ENCODE measurements at places on chromosomes 1 and 21.
A peak's percentile ranks its signal among the peaks of the same experiment; 100 is the strongest.

GRCh38 chr1:21139601-21140000 lies 37.1 kb downstream of the EIF4G3 start:
- no peak for DNase-seq

- no peak for DNase-seq
Measured at GRCh38 chr1:54347261-54347954, 58.8 kb downstream of the SSBP3 start.

DNA sequence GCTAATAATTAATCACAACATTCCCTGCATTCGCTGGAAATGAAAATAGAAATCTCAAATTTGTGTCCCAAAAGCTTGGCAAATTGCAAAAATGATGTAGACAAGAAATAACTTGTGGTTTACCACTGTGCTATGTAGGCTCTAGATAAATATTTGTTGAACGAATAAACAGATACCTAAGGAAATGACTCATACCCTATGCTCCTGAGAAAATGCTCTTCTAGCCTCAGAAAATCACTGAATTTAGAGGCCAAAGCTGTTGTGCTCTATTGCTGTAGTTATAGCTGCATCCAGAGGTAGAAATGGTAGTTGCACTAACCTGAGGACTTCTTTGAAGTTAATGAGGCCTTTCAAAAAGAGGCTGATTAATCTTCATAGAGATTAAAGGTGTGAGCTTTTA lies 142.0 kb upstream of the ZNHIT6 start:
- DNase-seq: no peak

GRCh38 chr1:25113086-25113485 lies 119.2 kb downstream of the SYF2 start:
- no peak for DNase-seq

DNA sequence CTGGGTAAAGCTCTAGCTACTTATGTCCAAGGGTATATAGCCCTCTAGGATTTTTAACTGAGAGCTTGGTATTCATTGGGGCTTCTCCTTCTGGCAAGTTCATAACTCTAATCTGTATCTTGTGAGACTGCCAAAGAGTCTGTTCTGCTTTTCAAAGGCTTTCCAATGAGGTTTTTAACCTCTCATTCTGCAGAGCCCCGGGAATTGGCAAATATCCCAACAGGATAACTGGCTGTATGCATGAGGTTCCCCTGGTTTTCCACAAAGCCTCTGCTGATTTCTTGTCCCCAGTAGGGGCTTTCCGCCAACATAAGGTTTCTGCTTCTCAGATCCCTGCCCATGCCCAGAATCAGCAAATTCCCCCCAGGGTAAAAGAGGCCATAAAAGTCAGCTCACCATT lies 40.9 kb downstream of the RPL5 start:
- DNase-seq: no peak

DNA sequence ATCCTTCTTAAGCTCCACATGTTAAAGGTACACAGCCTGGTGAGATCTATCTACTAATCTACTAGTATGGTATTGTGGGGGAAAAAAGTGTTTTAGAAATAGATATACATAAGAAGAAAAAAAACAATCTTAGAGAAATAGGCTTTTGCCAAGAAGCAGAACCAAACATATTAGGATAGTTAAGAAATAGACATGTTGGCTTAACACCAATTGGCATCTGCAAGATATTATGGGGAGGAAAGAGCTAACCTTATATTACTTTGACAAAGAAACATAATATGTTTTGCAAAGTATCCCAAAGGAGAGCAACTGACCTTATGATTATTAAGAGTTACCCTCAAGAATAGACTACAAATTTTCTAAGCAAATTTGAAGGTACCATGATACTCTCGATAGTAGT lies 202.9 kb downstream of the BRINP3 start:
- no peak for DNase-seq

GRCh38 chr1:107894605-107895004 lies 70.4 kb downstream of the VAV3 start:
- DNase-seq: no peak

GRCh38 chr1:57623039-57623790 lies 199.4 kb upstream of the DAB1 start:
- DNase-seq: no peak

- DNase-seq: no peak
Measured at GRCh38 chr1:60348884-60349283, 275.3 kb upstream of the C1orf87 start.

DNA sequence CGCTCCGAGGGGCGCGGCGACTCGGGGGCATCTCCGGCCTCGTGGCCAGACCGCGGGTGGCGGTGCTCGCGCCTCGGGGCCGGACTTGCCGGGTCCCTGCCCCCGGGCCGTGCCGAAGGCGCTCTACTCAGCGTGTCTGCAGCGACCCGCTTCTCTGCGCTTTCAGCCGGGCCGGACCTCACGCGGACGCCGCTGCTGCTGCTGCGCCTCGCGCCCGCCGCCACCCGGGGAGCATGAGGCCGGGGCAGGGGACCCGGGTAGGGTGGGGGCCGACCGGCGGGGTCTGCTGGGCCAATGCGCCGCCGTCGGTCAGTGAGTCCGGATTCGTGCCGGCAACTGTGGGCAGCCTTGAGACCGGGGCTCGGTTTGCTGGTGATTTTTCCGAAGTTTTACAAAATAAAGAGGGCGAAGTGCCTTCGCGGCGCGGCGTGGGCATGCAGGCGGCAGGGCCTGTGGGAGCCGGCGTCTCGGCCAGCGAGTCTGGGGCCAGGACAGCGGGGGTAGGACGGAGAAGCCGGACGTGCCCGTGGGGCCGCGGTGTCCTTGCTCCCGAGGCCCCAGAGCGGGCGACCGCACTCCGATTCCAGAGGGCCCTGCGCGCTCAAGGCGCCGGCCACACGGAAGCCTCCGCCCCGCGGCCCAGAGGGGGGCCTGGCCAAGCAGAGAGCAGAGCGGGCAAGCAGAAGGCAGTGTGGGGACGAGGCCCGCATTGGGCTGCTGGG lies 749 bp downstream of the FAM163A start:
- no peak for DNase-seq

DNA sequence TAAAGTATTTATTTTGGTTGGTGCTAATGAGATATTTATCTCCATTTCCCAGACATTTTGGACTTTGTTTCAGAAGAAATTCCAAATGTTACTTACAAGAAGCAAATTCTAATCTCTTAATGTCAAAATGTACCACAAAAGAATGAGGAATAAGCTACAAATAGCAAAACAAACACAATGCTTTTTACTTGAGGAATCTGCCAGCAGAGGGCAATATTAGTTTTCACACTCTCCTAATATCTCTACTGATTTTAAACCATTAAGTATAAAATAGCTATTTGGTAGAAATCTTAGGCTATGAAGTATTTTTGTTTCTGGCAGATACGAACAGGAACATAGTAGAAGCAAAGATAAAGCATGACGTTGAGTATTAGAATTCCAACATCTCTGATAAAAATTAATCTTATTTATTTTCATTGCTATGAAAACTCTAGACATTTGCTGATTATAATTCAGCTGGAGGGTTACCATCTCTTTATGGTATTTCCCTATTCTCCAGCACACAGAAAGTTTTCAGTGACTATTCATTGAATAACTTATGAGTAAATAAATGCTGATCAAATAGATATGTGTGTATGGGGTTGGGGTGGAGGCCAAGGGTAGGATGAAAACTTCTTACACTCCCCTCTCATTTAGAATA lies 13.4 kb upstream of the HMCN1 start:
- no peak for DNase-seq

- DNase-seq: no peak
Measured at GRCh38 chr1:234413990-234414389, 40.7 kb downstream of the COA6 start.

- no peak for DNase-seq
Measured at GRCh38 chr1:116710420-116711262, 43.1 kb upstream of the IGSF3 start.

DNA sequence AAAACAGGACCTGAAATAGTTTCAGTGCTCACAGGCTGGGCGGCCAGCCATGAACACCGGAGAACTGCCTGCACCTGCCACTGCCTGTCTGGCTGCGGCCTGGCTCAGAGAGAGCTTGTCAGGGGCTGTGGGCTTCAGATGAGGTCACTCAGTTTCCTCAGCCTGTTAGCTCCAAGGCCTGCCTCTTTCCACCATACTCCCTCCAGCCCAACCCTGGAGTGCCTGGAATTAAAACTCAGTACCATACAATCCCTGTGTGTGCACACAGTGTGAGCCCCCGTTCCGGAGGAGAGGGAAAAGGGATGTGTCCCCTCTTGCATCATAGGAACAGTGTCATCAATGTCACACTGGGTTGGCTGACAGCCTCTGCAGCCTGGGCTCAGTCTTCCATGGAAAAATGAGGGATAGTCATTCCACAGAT lies 16.2 kb downstream of the CACNA1S start:
- no peak for DNase-seq

- no peak for DNase-seq
Measured at GRCh38 chr21:35208810-35209517, 159.9 kb upstream of the RUNX1 start.

DNA sequence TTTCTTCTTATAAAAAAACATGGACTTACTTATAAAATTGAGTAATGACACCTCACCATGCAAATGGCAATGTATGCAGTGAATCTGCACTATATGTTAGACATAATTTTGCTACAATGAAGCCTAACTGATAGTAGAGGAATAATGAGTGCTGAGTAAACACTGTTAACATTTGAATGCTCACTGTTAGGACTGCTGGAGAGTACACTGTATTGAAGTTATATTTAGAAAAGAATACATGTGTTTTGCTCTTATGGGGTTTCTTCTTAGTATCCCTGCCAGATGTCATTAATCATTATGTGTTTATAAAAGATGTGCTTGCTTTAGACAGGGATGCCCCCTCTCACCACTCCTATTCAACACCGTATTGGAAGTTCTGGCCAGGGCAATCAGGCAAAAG lies 111.1 kb upstream of the ZP4 start:
- DNase-seq: no peak

- DNase-seq: peak; percentile 45
Measured at GRCh38 chr1:155078469-155079209, at the start of gene EFNA3. Gene EFNA3, plus strand, starts transcription at chr1:155078837. Its CDS starts 105 bp downstream, at chr1:155078942.

GRCh38 chr1:171739656-171740055 lies 2.2 kb downstream of the VAMP4 start:
- no peak for DNase-seq

GRCh38 chr1:116958977-116959376 lies 42.6 kb upstream of the CD101 start:
- no peak for DNase-seq

- DNase-seq: no peak
Measured at GRCh38 chr1:207058252-207058651, 5.2 kb downstream of the PFKFB2 start.

DNA sequence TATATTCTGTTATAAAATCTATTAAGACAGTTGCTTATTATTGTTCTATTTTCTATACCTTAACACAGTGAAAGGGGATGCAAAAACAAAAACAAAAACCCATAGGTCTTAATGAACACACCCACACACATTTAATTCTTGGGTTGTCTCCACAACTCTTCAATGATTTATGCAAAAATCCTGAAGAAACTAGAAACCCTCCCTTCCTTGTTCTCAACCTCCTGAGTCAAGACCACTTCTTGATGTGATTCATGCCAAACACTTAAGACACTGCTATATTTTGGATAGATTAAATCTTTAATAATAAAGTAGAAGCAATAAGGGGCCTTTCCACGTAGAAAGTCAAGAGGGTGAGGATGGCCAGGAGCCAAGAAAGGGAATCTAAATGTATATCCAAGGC lies 23.4 kb downstream of the SCAF4 start:
- no peak for DNase-seq

DNA sequence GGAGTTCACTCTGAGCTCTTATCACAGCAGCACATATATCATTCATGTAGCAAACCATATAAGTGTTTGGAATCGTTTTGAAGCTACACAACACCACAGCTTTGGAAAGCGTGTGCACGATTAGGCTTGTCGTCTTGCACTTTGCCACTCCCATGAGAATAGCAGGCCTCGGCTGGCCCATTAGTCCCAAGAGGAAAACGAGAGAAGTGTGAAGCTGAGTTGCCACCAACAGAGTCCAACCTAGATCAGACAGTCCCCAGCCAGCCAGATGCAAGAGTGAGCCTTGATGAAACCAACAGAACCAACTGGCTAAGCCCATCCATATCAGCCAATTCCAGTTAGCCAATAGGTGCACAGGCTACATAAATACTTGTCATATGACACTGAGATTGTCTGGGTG lies 238.4 kb downstream of the C1orf94 start:
- DNase-seq: no peak

DNA sequence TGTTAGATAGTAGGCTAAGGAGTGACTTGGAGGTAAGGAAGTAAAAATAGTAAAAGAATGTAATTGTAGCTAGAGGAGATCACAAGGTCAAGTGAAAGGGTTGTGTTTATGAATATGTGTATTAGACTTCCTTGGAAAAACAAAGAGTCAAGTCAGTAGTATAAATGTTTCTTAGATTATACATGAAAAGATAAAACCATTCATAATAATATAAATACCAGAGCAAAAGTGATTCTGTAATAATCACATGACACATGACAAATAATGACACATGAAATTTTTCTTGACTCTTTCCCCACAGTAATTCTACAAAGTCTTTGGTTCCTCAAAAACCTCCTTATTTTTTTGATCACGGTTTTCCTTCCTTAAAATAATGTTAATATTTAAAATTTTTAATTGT lies 56.4 kb downstream of the IVNS1ABP start:
- no peak for DNase-seq

- no peak for DNase-seq
Measured at GRCh38 chr1:172378109-172378760, 42.2 kb upstream of the C1orf105 start.

- DNase-seq: no peak
Measured at GRCh38 chr1:53942127-53942957, 3.2 kb downstream of the IFT25 start.

DNA sequence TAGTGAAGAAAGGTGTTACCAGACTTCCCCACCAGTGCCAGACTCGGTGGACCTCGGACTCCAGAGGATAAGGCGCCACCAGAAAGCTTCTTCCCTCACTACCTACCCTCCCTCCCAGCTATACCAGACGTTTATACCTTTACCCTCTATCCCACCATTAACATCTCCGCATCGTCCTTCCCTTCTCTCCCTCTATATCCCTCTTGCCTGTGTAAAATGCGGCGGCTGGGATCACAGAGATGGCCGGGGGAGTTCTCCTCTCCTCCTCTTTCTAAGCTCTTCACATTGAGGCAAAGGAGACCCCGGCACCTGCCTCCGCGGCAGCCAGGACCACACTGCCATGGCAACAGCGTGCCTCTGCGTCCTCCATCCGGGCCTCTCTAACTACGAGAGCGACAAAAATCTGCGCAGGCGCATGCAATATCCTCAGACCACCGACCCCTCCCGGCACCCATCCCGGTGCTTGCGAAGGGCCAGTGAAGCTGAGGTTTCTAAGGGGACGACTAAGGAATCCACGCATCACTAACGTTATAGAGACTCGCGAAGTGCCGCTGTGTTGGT lies at the start of gene CCDC181:
Gene CCDC181 (minus strand): TSS at position 394 of the 561 bp plus-strand sequence. CDS start 2,547 bp downstream, outside the sequence.
- peak; percentile 54 for DNase-seq

- DNase-seq: no peak
Measured at GRCh38 chr1:151729966-151730291, 8.6 kb downstream of the RIIAD1 start.

GRCh38 chr21:43603233-43603626 lies 56.1 kb downstream of the HSF2BP start:
- no peak for DNase-seq

DNA sequence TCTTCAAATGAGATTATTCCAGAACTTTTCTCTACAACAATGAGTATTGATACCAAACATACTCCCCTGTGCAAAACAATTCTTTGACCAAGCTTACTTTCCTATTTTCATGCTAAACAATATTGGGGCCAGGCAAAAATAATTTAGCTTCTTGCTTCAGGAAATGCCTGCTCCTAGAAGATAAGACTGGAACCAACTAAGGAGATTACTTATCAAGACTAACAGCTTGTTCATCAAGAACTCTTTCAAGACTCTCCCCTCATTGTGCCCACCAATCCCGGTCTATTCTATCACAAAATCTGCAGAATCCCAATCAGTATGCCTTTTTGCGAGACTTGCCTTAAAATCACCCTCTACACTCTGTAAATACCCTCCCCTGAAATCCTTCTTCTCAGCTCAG lies 536.6 kb downstream of the RWDD3 start:
- no peak for DNase-seq

Data from CD4-positive, alpha-beta T cell treated with Interleukin-6 at 100 ng/mL for 8 hours (primary cell).